ENCODE measurements at places on chromosomes 11 and 22.

DNA sequence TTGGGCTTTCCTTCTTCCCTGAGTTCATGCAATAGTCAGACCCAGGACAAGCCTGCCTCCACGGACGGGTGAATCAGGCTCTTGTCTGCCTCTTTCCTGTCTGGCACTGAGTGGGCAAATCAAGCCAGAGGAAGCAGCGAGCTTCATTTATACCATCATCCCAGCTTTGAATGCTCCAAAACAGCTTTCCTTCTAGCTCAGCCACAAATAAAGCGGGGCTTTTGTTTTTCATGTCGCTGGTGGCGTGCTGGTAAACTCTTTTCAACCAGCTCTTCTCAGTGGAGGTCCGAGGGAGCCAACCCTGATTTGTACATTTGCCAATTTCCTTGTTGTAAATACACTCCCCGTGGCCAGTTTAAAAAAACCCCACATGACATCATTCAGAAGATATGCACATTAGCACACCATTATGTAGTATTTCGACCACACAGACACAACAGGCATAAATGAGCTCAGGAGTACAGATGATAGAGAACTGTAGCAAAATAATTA is 8.6 kb downstream of the C11orf91 start:
- H3K36me3 ChIP-seq: no peaks in the 10 kb centered on the region
- no peaks in the 10 kb centered on the region for H3K4me1 ChIP-seq
- H3K27me3 ChIP-seq: no peaks in the 10 kb centered on the region
- H3K4me3 ChIP-seq: no peak overlapping the region

GRCh38 chr22:23137468-23137867 is 4.3 kb downstream of the RSPH14 start:
- H3K27me3 ChIP-seq: no peaks in the 10 kb centered on the region
- H3K36me3 ChIP-seq: no peaks in the 10 kb centered on the region
- peak overlapping the region; percentile 37 for H3K27ac ChIP-seq
- DNase-seq: no peak
- H3K4me3 ChIP-seq: no peak overlapping the region
- H3K4me1 ChIP-seq: peaks cover 4% of the 10 kb centered on the region

DNA sequence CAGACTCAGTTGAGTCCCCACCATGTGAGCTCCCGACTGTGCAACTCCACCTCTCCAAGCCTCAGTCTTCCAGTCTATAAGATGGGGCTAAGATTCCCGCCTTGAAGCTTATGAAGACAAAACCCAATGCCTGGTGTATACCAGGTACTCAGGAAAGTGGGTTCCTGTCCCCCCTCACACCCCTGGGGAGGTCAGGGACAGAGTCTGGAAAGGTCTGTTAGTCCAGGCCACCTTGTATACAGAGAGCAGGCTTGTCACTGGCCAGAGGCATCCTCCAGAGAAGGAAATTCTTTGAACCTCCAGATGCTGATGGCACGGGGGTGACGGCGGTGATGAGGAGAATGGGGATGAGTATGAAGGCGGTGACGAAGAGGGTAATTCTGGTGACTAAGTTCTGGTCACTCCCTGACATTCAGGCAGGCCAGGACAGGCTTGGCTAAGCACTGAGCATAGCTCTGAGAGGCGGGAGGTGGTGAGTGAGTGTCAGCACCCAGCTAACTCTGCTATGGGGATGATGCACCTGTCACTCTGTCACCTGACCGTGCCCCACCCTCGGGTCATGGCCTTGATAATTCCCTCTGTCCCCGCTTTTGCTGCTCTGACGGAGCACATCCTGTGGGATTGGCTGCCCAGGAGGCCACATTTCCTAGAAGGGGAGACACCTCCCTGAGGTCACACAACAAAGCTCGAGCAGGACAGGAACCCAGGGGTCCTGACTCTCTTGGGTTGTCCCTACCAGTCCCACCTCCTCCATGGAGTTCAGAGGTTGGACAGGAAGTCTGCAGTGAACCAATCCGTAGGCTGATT is 30.9 kb upstream of the CSNK1E start:
- peaks cover 11% of the 10 kb centered on the region for H3K36me3 ChIP-seq
- no peak overlapping the region for H3K27ac ChIP-seq
- no peaks in the 10 kb centered on the region for H3K27me3 ChIP-seq

DNA sequence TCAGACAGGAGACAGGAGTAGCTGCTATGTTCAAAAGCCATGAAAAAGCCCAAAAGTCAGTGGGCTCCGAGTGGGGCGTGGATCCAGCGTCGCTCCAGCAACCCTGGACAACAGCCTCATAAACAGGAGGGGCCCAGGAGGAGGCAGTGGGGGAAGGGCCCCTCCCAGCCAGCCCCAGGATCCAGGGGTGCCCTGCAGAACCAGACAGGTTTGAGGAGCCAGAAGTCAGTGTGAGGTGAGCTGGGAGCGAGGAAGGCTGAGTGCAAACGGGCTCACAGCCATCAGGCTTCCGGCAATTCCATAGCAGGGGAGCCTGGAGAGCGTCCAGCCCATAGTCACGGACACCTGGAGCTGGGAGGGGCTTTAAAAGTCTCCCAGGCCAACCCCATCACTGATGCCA is 217.7 kb downstream of the MN1 start:
- H3K4me3 ChIP-seq: no peak overlapping the region
- no peaks in the 10 kb centered on the region for H3K27me3 ChIP-seq
- no peaks in the 10 kb centered on the region for H3K36me3 ChIP-seq
- no peak for DNase-seq
- no peak overlapping the region for H3K27ac ChIP-seq

DNA sequence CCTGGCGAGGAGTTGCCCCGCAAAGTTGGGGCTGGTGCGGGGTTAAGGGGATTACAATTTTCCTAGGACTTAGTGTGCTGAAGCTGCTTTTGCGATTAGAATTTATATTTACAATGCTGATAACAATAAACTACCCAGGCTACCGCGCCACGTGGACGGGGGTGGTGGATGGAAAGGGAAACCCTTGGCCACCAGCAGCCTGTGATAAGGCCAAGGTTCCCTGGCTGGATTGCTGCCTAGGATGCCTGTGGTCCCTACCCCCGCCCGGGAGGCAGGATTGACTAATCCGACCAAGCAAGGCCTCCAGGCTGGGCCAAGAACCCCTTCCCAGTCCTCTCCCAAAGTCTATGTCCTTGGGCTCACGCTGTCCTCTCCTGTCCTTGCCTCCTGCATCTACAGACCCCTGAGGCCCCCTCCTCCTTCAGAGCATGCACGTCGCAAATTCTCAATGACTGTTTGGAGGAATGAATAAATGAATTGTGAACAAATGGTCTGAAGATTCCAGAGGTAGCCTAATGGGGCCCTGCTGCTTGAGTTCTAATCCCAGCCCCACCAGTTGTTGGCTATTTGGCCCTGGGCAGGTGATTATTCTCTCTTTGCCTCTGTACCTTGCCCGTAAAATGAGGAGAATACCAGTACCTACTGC is 7.6 kb upstream of the CHKA start:
- peak overlapping the region; percentile 49 for H3K27ac ChIP-seq
- DNase-seq: no peak
- no peaks in the 10 kb centered on the region for H3K27me3 ChIP-seq
- peak overlapping the region; percentile 65 for H3K4me3 ChIP-seq
- H3K36me3 ChIP-seq: no peaks in the 10 kb centered on the region
- no peaks in the 10 kb centered on the region for H3K4me1 ChIP-seq

DNA sequence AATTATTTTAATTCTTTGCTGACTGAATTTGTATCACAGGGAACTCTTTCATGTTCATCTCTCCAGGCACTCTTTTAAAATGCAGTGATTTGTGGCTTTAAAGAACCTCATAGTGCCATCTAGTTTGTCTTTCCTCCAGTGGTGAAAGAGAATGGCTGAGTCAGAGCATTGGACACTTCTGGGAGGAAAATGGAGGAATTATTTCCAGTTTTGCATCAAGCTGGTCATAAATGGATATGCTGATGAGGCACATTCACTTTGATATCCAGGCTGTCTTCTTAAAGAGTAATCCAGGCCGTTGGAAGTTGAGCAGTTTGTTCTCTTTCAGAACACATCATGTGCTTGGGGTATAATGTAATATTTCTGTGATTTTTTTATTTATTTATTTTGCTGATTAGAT is 273.7 kb downstream of the DDX10 start:
- DNase-seq: no peak
- no peak overlapping the region for H3K27ac ChIP-seq
- no peaks in the 10 kb centered on the region for H3K27me3 ChIP-seq
- no peaks in the 10 kb centered on the region for H3K4me1 ChIP-seq
- H3K36me3 ChIP-seq: no peaks in the 10 kb centered on the region
- no peak overlapping the region for H3K4me3 ChIP-seq

DNA sequence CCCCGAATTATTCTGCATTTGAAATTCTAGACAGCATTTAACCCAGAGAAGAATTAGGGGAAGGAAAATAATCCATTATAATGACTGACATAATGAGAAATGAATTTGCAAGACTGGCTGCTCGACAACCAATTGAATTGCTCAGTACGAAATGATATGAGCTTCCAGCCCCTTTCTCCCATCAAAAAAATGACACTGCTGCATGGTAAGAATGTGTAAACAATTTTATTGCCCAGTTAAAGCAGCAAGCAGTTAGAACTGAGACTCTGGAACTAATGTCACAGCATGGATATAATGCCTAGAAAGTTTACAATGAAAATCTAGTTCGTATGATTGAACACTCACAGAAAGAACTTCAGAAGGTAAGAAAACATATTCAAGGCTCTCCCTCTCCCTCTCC is 24.7 kb upstream of the PCF11 start:
- no peak overlapping the region for H3K4me3 ChIP-seq
- no peak overlapping the region for H3K27ac ChIP-seq
- DNase-seq: no peak
- H3K36me3 ChIP-seq: no peaks in the 10 kb centered on the region
- no peaks in the 10 kb centered on the region for H3K27me3 ChIP-seq

DNA sequence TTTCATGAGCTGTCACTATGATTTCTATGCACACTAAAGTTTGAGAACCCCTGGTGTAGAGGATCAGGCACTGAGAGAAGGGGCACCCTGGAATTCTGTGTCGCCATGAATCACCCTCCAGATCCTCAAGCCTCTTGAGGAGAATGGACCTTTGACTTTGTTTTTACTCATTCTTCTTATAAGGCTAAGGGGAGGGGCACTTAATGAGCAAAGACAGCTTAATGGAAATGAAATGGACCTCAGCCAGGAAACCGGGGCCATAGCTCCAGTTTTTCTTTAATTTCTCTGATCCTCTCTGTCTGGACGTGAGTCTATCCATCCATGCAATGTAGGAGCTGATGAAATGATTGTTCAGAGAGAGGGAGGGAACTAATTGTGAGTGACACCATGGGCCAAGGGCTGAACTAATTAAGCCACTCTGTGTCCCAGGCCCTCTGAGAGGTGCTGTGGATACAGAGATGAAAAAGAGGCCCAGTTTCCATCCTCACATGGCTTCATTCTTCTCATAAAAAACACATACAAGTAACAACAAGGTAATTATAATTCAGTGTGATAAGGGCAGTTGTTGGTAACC is 32.8 kb downstream of the OR2AT4 start:
- DNase-seq: no peak
- no peaks in the 10 kb centered on the region for H3K4me1 ChIP-seq
- no peaks in the 10 kb centered on the region for H3K36me3 ChIP-seq
- no peaks in the 10 kb centered on the region for H3K27me3 ChIP-seq
- H3K27ac ChIP-seq: no peak overlapping the region

DNA sequence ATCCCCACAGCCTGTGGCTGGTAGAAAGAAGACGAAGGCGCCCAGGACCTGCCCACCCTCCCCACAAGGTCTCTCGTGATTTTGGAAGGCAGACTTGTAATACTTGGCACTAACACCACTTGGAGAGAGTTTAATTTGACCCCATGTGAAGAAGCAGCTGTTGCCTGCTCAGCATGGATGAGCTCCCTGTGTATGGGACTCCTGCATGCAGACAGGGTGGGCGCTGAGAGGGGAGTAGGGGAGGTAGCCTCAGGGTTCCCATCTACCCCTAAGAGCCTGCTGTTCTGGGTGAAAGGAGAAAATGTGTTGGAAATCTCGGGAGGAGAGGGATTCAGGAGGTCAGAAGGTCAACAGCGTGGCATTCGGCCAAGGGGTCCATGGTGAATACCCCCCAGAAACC is 625.9 kb downstream of the TBC1D22A start:
- DNase-seq: no peak
- no peaks in the 10 kb centered on the region for H3K36me3 ChIP-seq
- H3K27ac ChIP-seq: no peak overlapping the region
- H3K4me1 ChIP-seq: no peaks in the 10 kb centered on the region
- H3K27me3 ChIP-seq: no peaks in the 10 kb centered on the region

- H3K4me3 ChIP-seq: no peak overlapping the region
- no peak for DNase-seq
- no peaks in the 10 kb centered on the region for H3K36me3 ChIP-seq
- no peaks in the 10 kb centered on the region for H3K4me1 ChIP-seq
- H3K27ac ChIP-seq: no peak overlapping the region
Measured at GRCh38 chr11:129574431-129574830, 198.8 kb downstream of the BARX2 start.

DNA sequence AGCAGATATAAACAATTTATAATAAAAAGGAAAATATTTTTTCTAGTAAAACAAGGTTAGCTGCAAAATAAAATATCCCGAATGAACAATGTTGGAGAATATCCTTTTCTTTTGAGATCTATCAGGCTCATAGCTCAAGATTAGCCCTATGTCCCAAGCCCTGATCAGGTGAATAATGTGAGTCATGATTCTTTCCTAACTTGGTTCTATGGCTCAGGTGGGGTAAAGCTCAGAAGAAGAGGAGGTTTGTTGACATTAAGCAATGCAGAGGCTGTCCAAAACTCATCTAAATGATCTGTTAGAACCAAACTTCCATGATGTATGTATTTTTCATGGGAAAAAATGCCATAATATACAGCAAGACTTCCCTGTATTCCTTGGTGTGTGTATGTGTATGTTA is 86.1 kb downstream of the TRIM44 start:
- H3K27ac ChIP-seq: no peak overlapping the region
- H3K4me1 ChIP-seq: no peaks in the 10 kb centered on the region
- no peak overlapping the region for H3K4me3 ChIP-seq
- no peaks in the 10 kb centered on the region for H3K27me3 ChIP-seq
- DNase-seq: no peak

GRCh38 chr11:76119779-76120178 is 86.5 kb downstream of the WNT11 start:
- no peak overlapping the region for H3K4me3 ChIP-seq
- peak overlapping the region; percentile 26 for H3K27ac ChIP-seq
- no peaks in the 10 kb centered on the region for H3K36me3 ChIP-seq
- H3K27me3 ChIP-seq: no peaks in the 10 kb centered on the region
- no peak for DNase-seq

DNA sequence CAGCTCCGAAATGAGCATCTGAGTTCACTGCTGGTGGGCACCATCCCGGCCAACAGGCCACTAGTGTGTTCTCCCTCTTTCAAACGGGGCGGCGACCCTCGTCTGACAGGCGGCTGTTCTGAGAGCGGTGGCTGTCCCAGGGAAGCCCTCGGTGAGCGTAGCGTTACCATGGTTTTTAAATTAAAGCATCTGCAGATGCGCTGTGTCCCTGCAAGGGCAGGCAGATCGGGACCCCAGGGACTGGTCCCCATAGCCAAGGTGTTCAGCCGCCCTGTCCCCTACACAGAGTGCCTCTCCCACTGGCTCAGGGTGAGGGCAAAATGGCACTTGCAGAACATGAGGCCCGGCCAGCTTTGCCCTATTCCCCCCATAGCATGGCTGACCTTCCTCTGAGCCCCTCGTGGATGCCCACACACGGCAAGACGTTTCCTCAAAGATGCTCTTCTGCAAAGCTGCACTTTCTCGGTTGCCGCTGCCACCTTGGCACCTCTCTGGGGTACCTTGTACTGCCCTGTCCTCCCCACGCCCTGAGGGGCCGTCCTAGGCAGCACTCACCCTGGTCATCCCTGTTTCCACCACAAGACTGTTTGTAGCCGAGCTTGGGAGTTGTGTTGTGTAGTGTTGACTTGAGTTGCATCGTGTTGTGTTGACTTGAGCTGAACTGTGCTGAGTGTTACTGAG is 51.9 kb upstream of the KCNQ1OT1 start:
- DNase-seq: no peak
- no peaks in the 10 kb centered on the region for H3K36me3 ChIP-seq
- H3K27ac ChIP-seq: no peak overlapping the region
- no peak overlapping the region for H3K4me3 ChIP-seq
- no peaks in the 10 kb centered on the region for H3K4me1 ChIP-seq

Data from tibial nerve (tissue), 4 donors.